ENCODE measurements at places on chromosomes 7 and 10.

- DNase-seq, result no peak
These were observed 52.8 kb downstream of the DLG5 start for GRCh38 chr10:77873536-77874380.

DNA sequence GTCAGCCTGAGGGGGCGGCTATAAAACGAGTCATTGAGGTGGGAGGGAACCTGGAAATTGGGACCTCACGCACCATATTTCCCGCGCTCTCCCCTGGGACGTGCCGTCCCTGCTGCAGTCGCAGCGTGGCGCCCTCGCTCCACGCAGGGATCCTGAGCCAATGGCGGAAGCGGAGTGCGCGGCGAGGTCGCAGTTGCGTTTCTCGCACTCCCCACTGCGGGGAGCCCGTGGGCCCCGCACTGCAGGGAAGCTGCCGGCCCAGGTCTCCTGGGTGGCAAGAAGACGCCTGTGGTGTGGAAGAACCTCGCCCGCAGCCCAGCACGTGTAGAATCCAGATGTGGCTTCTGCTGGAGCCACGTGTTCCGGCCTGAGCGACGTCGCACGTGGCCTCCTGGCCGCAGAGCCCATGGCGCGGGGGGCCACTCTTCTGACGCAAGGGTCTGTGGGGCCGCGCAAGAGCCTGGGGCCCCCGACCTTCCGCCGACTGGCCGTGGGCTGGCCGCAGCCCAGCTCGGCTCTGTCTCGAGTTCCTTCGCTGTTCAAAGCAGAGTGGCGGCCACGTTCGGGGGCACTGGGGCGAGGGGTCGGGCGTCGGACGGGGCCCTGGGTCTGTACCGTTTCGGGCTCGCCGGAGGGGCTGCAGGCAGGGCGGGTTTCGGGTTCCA lies 26.4 kb downstream of the HIF1AN start:
- peak; percentile 55 for DNase-seq

GRCh38 chr7:20240080-20240926 lies 23.1 kb upstream of the MACC1 start:
- no peak for DNase-seq

DNA sequence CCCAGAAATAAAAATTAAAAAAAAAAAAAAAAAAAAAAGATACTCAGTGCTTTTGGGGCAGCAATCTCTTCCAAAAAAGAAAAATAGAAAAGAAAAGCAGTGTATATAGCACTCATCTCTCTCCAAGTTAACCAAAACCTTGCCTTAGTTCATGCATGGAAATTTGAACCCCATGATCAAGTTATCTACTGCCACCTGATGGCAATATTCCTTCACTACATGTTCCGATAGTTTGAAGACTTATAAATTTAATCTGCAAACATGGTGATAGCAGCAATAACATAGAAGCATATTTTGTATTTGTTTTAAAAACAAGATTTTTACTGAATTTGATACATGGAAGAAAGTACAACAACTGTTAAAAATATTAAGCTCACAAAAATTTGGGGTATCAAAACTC lies 48.6 kb upstream of the SLIT1 start:
- DNase-seq, result no peak
